GM18507 (cell line): ENCODE measurements at places on chromosomes 2 and 18.

DNA sequence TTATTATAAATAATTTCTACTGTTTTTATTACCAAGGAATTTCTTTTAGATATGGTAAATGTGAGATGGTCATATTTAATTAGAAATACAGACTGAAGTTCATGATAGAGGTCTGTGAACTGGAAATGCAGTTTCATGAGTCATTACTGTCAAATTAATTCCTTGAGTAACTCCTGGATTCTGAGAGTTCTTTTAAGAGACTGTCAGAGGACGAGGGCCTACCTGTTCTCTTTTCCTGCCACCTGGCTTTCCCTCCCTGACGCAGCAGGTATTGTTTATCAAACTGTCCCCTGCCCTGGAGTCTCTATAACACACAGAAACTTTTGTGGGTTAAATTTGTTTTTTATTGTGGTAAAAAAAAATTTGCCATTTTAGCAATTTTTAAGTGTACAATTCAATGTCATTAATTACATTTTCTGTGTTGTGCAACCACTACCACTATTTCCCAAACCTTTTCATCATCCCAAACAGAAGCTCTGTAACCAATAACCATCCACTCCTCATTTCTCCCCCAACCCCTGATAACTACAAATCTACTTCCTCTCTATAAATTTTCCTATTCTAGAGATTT is 142.6 kb downstream of the DIS3L2 start:
- DNase-seq: no peak

DNA sequence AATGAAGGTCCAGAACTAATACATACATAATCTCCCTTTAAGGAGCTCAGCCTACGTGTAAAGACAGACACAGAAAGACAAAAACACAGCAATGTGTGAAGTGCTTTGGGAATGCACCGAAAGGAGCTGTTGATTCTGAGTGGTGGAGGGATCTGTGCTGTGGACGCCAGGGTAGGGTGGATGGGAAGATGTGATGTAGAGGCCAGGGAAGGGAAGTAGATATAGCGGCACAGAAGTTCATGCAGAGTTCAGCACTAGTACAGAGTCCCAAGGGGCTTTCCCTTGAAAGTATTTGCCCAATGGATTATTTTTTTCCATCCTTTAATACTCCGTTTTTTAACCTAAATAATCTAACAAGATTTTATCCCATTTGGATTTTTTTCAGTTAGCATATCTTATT is 32.1 kb upstream of the DOCK10 start:
- DNase-seq: no peak

- no peak for DNase-seq
Observed at GRCh38 chr2:173860082-173860481, 105.1 kb downstream of the SP3 start.

GRCh38 chr2:84425310-84425709 is 33.8 kb downstream of the SUCLG1 start:
- DNase-seq: no peak

DNA sequence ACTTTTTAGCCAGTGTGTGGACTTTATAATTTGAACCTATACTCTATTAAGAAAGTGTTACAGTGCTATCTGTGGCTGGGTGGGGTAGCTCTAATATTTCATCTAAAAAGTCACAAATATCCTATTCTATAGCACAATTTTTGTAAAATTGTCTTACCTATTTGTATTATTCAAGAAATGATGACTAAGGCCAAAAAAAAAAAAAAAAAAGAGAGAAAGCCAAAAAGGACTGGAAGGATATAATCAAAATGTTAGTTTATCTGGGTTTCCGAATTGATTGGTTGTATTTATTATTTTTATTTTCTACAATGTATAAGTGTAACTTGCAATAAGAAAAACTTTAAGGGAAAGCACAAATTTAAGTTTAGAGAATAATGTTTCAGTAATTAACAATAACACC is 5.5 kb downstream of the ARL6IP6 start:
- no peak for DNase-seq

- no peak for DNase-seq
Observed at GRCh38 chr2:178279142-178279541, 84.8 kb downstream of the OSBPL6 start.

GRCh38 chr2:111975053-111975552 is 76.7 kb downstream of the MERTK start:
- DNase-seq: no peak

GRCh38 chr2:154681741-154682140 is 16.8 kb upstream of the KCNJ3 start:
- DNase-seq: no peak

- DNase-seq: no peak
Observed at GRCh38 chr2:239349453-239350135, 51.2 kb downstream of the HDAC4 start.

DNA sequence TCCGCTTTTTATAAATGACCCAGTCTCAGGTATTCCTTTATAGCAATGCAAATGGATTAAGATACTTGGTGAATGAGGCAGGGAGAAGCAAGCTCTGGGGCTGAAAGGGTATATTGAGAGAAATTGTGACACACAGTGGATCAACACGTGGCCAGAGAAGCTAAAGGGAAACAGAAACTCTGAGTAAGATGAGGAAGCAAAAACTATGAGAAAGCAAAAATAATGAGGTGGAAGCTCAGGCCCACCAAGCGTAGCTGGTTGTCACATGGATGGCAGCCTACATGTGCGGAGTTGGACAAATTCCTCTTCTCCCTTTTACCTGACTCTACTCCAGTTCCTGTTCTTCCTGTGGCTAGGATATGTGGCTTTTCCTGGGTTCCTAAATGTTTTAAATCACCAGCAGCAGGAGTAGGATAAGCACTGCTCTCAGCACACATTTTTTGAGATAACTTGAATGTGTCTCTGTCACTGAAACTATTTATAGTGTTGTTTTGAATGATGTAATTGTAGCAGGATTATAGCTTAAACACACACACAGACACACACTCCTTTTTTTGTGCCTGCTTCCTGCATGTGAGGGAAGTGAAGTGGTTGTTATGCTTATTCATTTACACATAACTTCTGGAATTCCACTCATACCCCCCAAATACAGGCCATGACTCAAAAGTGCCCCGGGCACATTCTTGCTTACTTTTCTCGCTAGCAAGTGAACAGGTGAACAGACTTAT is 30.1 kb upstream of the EPC2 start:
- DNase-seq: peak; percentile 18

- no peak for DNase-seq
Observed at GRCh38 chr18:30486856-30487255, 555.7 kb downstream of the DSC3 start.

GRCh38 chr18:23986600-23987359 is 27.8 kb upstream of the TTC39C start:
- DNase-seq: no peak

- DNase-seq: no peak
Observed at GRCh38 chr2:18467749-18468360, 92.6 kb downstream of the RDH14 start.

DNA sequence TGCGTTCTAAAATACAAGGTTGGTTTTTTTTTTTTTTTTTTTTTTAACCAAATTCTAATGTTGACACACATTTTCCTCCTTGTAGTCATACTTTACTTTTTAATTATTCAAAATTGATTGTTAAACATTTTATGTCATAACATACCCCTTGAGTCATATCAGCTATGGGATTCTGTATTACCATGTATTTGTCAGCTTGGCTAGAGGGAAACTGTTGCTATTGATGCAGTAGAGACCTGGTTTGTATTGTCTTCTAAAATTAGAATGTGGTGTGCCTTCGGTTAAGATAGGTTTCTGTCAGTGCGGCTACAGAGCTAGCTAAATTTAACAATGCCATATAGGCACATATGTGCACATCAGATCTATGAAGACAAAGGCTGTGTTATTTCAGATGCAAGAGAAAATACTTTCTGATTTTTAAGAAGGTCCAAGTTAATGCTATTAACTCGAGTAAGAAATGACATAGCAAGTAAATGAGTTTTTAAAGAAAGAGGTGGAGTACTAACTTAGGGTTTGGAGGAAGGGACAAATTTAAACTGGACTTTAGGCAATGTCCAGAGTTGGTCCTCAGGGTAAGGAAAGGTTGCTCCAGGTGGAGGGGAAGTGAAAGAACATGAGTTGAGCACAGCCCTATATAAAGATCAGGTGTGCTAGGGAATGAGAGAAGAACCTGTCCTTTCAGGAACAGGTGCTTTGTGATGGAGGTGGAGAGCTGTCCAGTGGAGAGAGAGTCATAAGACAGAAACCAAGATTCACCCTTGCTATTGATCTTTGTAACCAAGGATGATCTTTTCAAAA is 152.3 kb downstream of the PRPF40A start:
- no peak for DNase-seq

DNA sequence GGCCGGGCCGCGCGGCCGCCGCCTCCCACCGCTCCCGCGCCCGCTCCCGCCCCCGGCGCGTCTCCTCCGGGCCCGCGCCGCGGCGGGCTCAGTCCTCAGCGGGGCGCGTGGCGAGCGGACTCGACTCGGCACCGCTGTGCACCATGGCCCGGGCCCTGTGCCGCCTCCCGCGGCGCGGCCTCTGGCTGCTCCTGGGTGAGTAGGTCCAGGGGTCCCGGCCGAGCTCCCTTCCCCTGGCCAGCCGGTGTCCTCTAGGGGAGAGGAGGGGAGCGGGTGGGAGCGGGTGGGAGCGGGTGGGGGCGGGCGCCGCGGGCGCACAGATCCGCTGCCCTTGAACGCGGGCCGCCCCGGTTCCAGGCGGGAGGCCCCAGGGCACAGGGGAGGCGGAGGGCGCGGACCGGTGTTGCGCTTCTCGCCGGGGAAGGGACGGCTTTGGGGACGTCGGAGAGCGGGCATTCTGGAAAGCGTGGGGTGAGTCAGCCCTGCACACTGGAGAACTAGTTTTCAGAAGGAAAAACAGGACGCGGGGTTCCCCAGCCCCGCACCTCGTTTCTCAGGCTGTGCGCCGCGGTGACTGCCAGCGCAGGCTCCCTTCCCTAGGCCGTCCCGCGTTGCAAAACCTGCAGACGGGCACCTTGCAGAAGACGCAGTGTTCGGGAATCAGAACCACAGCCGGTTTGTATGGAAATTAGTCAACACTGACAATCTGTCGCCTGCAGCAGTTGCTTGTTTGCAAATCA is at the start of gene RAMP1:
Gene RAMP1, plus strand, starts transcription at position 91 of the 740 bp plus-strand sequence. Its CDS starts 53 bp downstream, at position 144.
- DNase-seq: no peak

GRCh38 chr2:240287011-240287410 is 146.6 kb upstream of the OTOS start:
- DNase-seq: no peak

DNA sequence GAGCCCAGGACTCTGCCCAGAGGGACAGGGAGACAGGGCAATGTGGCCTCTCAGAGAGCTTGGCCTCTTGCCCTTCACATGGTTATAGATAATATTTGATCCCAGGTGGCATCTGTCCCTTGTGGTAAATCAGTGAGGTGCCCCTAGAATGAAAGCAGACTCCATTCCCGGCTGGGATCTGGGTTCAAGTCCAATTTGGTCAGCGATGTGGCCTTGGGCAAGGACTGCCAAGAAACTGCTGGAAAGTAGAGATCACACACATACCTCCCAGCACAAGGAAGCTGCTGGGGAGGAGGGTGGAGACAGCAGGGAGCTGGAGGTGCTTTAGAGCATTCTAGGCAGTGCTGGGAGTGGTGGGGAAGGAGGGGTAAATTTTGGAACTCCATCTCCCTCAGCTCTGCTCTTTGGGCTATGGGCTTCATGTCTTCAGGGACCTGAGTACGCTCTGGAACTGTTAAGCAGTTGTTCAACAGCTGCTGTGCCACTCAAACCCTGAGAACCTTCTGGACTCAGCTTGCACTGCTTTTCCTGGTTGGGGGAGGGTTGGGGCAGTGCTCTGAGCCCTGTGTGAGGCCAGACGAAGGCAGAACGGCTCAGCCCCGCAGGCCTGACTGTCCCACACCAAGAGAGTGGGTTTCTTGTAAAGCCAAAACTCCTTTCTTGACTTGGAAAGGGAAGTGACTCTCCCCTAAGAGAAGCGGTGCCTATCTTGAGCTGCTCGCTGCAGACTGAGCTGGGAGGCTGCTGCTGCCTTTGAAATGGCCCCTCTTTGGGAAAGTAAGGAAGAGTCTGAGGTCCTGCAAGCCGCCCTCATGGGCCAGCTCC is 23.0 kb downstream of the INPP5D start:
- no peak for DNase-seq

GRCh38 chr2:10844097-10844496 is 31.5 kb upstream of the PDIA6 start:
- no peak for DNase-seq

GRCh38 chr2:62293490-62294271 is 97.8 kb downstream of the B3GNT2 start:
- DNase-seq: no peak

GRCh38 chr2:238786792-238787490 is 60.9 kb upstream of the TWIST2 start:
- no peak for DNase-seq

GRCh38 chr2:21643180-21643579 is 519.4 kb downstream of the TDRD15 start:
- DNase-seq: no peak

DNA sequence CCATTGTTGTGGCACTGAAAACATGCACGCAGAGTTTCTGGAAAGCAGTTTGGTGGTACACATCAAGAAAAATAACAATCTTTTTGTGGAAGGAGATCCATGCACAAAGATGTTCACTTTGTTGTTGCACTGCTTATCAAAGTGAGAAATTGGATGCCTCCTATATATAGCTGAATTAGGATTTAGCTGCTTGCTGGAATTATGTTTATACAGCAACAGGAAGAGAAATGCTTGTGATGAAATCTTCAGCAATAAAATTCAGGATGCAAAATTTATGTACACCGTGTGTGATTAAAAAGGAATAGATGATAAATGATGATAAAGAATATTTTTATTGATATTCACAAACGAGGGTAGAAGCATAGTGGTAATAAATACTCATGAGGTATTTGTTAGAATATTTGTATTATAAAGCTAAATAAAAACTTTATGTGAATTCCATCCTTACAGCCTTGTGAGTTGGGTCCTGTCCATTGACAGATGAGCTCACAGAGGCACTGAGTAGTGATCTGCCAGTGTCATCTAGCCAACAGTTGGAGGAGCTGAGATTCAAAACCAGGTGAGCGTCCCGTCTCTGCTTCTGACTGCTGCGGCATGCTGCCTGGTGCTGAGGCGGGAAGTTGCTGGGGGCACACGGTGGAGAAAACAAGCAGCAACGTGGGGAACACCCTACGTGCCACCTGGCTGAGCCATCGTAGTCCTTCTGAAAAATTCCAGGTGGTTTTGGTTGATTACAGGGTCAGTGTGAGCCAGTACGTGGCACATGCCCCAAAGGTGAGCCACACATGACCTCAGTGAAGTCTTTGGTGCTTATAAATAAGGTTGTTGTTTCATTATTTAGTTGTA is 80.2 kb downstream of the ASAP2 start:
- no peak for DNase-seq

DNA sequence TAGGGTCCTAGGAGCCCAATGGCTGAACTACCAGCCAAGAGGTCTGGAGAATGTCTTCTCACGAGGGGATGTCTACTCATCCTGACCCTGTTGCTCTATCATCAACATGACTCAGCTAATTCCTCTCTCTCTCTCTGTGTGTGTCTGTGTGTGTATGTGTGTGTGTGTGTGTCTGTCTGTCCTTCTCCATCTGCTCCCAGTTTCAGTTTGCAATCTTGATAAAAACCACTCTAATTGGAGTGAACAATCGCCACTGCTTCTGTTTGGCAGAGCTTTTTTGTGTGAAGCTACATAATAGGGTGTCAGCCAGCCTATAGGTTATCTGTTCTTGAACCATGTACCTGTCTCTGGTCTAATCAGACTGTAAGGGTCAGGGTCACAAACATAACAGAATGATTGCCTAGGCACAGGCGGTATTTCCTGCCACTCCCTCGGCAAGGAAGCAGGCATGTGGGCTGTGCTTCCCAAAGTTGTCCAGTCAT is 219.8 kb downstream of the SH3BP4 start:
- DNase-seq: no peak
